ENCODE measurements at places on chromosomes 1 and 21.

GRCh38 chr1:232613752-232614381 is 16.1 kb downstream of the SIPA1L2 start:
- no peak for DNase-seq

DNA sequence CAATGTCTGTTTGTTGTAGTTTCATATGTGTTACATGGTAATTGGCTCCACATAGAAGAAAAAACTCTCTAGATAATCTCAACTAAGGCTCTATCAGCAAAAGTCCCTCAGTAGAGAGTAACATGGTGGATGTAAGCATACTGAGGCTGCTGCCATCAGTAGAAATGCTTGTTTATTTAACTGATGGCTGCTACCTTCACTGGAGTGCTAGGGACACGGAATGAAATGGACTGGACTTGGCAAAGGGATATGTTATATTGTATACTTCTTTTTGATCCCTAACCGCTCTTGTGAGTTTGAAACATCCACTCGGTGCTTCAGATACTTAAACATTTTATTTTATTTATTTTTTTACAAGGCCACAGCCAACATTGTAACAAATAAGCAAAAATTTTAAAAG is 143.0 kb downstream of the ZNF281 start:
- DNase-seq: no peak

- no peak for DNase-seq
These were observed 44.2 kb upstream of the MARK1 start for GRCh38 chr1:220483700-220484099.

DNA sequence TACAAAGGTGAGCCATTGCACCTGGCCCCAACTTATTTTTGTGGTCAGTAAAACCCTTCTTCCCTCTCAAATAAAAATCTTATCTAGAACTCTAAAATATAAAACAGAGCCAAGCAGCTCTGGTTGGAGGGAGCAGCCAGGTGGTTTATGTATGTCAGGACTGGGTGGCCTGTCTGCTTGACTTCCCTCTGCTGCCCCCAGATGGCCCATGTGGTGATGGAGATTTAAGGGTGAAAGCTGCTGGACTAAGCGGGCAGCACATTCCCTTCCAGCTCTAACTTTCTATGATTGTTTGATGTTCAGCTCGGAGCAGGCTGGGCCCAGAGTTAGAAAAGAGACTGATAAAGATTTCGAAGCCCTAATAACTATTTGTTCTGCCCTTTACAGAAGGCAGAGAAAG is 11.9 kb upstream of the PAQR6 start:
- no peak for DNase-seq

DNA sequence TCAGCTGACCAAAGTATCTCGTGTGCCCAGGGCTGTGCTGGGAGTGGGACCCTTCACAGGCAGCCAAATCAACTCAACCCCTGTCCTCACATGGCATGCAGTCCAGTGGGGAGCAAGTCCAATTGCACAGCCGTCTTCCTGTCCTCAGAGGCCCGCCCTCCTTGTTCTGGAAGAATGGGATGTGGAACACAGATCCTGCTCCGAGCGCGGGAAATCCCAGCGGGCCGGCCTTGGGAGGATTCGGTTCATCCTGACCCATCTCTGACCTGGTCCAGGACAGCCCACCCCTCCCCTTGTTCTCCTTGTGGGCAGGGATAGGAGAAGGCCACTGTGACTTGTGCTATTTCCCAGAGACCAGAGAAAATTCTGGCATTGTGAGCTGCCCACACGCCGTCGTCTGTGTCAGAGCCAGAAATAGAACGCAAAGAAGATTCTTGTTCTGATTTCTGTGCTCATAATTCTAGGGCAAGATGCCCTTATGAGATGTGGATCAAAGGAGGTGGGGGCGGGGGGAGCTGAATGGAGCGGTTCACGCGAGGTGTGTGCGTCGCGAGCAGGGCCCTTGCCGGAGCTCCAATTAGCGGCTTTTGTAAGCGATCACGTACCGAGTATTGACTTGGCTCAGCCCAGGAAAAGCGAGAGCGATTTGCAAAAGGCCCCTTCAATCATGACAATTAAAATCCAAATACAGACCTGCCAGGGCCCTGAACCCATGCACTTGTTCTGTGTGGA is 79.2 kb downstream of the AJAP1 start:
- no peak for DNase-seq

DNA sequence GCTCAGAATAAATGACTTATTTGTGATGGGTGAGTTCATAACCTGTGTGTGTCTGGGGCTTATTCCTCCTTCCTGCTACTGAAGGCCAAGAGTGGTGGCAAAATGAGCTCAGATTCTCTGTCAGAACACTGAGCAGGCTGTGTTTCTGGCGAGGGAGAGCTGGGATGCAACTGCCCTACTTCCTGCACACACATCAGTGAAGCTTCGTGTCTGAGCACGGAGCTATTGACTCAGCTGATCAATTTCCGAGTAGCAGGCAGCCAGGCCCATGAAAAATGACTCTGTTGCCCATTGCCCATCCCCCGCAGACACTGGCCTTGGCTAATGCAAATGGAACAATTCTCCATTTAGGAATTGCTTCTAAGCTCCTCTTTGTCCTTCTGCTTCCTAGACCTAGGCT is 27.7 kb downstream of the TNR start:
- DNase-seq: no peak

GRCh38 chr1:17181781-17182464 is 23.0 kb upstream of the PADI1 start:
- DNase-seq: peak; percentile 52

- DNase-seq: no peak
These were observed 10.3 kb downstream of the OR13G1 start for GRCh38 chr1:247669225-247669624.

DNA sequence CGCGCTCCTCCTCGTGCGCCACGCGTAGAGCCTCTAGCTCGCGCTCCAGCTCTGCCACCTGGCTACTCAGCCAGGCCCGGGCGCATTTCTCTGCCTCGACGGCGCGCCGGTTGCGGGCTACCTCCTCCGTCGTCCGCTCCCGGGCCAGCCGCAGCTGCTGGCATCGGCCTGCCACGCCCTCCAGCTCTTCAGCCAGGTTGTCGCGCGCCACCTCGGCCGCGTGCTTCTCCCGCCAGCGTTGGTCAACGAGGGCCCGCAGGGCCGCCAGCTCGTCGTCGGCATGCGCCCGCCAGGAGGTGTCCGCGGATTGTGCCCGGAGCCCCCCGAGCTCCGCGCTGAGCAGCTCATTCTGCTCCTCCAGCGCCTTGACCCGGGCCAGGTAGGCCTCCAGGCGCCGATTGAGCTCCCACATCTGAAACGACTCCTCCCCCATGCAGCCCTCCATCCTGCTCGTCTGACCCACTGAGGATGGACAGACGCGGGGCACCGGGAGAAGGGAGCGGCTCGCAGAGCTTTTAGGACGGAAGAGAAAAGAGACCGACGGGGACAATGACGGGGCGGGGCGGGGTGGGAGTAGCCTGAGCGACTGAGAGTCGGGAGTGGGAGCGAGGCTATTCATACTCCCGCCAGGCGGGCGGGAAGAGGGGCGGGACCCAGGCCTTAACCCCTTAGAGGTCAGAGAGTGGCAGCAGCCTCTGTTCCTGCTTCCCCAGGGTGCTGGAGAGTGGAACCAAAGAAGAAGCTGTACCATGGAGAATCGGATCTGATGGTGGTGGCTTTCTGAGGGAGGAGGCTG is at the start of gene NES:
TSS of gene NES (minus strand) at position 588 of the 796 bp plus-strand sequence. CDS start at position 445, 143 bp downstream.
- no peak for DNase-seq

DNA sequence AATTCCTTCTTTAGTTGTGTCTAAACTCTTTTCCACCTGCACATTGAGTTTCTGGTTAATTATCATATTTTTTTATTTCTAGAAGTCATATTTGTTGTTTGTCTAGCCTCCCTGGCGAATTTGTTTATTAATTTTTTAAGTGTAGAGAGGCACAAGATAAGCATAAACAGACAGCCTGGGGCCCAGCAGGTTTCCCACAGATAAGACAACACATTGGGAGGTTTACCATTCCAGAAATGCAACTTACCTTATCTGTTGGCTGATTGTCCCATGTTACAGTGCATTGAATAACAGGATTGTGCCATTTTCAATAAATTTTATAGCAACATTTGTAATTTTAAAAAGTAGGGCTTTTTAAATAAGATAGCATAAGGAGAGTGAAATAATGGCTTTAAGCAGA is 34.9 kb downstream of the COG2 start:
- DNase-seq: no peak

DNA sequence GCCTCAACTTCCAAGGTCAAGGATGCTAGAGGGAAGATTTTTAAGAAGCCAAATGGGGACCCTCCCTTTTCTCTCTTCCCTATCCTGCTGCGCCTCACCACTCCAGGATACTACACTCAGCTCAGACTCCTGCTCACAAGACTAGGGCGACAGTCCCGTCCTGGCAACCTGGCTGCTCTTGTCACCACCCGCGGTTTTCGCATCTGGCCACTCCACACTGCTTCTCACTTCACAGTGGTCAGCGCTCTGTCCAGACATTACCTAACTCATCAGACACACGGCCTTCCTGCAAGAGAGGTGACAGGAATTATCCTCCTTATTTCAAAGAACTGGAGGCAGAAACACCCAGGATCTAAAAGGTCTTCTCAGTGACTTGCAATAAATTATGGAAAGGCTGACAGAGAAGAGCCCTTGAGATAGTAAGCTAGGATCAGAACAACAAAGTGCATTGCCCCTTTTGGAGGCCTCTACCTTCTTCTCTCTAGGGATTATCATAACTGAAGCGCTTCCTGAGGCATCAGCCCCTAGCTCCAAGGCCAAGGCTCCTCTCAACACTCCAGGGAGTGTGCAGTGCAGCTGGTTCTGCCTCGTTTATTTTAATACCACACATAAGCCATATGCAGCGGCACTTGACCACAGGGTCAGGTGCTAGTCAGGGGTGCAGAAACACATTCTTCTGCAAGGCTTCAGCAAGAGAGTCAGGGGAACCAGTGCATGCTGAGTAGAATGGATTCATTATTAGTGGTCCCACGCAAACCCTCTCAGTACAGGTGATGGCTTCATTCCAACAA is 41.9 kb downstream of the ASTN1 start:
- DNase-seq: no peak

Measured in coronary artery (tissue), 2 donors.